ENCODE measurements at places on chromosomes 6 and 20.

DNA sequence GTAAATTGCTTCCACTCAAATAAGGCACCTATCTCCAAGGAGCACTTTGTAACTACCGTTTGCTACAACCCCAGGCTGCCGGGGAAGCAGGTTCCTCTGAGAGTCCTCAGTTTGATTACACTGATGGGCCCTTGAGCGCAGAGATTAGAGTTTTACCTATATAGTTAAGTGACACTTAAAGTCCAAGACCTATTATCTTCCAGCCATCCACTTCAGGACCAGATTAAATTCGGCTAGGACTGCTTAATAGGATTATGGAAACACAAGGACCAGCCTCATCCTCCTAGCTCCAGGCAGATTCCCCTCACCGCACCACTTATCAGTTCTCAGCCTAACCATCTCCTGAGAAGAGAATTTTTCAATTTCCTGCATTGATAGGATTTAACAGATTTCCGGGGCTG lies 64.7 kb upstream of the TIAM2 start:
- DNase-seq = no peak

GRCh38 chr20:49867453-49868215 lies 47.7 kb downstream of the SPATA2 start:
- DNase-seq = no peak

DNA sequence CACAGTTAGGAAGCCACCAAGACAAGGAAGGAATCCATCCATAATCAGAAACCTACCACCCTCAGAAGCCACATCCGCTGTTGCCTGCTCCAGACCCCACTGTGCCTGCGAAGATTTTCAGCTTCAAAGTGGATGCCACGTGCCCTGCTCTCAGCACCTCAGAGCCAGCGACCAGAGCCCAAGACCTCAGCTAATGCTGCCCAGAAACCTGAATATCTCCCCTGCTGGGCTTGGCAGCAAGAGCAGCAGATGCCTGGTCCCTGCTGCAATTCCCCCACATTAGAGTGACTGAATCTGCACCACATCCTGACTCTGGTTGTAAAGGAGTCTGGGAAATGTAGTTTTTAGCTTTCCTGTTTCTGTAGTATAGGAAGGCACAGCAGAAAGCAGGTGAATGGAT lies 10.7 kb upstream of the ULBP3 start:
- no peak for DNase-seq

GRCh38 chr6:36075656-36076055 lies 48.0 kb downstream of the MAPK14 start:
- DNase-seq = no peak

DNA sequence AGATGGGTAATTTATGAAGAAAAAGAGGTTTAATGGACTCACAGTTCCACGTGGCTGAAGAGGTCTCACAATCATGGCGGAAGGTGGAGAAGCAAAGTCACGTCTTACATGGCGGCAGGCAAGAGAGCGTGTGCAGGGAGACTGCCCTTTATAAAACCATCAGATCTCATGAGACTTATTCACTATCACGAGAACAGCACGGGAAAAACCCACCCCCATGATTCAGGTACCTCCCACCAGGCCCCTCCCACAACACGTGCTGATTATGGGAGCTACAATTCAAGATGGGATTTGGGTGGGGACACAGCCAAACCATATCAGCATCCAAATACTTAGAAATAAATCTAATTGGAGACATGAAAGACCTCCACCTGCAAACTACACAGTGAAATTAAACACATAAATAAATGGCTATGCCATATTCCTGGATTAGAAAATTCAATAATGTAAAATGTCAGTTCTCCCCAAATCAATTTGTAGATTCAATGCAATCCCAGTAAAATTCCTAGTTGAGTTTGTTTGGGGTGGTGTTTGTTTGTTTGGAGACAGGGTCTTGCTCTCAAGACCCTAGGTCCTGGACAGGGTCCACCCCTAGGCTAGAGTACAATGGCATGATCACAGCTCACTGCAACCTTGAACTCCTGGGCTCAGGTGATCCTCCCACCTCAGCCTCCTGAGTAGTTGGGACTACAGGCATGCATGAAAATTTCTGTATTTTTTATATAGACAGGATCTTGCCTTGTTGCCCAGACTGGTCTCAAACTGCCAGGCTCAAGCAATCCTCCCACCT lies 101.6 kb downstream of the TAF4 start:
- DNase-seq = no peak

DNA sequence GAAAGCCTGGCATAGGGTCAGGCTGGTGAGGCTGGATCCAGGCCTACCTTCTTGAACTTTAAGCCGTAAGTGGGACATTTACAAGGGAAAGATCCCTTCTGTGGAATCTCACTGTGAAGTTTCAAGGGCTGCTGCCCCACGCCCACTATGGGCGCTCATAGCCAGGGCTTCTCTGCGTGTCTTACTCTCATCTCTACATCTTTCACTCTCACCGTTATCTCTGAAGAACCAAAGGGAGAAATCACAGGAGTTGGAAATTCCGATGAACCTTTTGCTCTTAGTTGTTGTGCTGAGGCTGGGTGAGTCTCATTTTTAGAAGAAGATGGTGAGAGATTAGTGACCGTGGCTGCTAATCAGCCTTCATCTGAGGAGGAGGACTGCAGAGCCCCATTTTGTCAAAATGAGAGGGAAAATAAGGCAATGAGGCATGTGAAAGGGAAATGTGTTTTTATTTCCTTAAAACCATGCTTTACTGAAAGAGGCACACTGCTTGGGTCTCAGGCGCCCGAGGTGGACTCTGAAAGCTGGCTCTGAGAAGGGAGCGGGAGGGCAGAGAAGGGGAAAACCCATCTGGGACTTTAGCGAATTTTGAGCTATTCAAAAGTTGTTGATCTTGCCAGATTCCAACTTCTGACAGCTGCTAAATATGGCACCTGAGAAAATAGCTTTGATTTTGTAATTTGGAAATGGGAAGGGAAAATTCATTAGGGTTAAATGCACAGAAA lies 301.5 kb downstream of the CLIC5 start:
- DNase-seq = no peak

- DNase-seq = no peak
Measured at GRCh38 chr6:88669475-88669874, 293.9 kb downstream of the RNGTT start.

- DNase-seq = no peak
Measured at GRCh38 chr6:39189131-39189530, 40.1 kb downstream of the KCNK5 start.

DNA sequence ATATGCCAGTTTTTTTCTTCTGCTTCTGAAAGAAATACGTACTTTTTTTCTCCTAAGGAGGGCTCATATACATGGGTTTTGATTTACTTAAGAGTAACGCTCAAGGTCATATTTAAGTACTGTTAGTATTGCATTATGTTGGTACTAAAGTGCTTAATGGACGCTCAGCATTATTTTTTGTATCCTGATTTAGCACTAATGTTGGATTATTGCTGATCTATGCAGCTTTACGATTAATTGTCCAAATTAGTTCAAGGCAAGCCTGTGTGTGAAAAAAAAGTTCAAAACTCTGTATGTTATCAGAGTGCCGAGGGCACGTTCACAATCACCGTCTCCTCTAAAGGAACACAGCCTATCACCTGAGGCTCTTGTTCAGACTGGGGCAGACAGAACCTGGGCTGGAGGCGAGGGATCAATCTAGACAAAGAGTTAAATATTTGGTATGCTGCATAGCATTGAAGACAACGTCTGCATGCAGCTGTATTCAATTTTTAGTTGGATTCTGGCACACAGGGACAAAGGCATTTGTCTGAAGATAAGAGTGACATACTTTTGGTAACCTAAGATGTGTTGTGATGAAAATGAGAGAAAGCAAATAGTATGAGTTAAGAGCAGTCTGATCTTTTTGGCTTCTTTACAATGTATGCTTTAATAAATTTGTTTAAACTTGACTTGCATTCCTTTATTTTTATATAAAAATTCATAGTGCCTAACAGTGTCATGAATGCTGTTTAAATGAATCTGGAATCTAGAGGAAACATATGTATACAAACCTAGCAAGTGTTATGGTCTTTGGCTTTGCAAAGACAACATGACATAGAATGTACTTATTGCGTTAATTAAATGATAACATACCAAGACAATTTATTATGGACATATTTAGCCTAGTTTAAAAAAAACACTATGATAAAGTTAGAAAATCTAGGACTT lies 341.2 kb downstream of the SAMD5 start:
- no peak for DNase-seq

GRCh38 chr20:44447827-44448419 lies 27.8 kb upstream of the TTPAL start:
- DNase-seq = no peak

GRCh38 chr6:89413006-89413400 lies 930 bp upstream of the RRAGD start:
- no peak for DNase-seq

DNA sequence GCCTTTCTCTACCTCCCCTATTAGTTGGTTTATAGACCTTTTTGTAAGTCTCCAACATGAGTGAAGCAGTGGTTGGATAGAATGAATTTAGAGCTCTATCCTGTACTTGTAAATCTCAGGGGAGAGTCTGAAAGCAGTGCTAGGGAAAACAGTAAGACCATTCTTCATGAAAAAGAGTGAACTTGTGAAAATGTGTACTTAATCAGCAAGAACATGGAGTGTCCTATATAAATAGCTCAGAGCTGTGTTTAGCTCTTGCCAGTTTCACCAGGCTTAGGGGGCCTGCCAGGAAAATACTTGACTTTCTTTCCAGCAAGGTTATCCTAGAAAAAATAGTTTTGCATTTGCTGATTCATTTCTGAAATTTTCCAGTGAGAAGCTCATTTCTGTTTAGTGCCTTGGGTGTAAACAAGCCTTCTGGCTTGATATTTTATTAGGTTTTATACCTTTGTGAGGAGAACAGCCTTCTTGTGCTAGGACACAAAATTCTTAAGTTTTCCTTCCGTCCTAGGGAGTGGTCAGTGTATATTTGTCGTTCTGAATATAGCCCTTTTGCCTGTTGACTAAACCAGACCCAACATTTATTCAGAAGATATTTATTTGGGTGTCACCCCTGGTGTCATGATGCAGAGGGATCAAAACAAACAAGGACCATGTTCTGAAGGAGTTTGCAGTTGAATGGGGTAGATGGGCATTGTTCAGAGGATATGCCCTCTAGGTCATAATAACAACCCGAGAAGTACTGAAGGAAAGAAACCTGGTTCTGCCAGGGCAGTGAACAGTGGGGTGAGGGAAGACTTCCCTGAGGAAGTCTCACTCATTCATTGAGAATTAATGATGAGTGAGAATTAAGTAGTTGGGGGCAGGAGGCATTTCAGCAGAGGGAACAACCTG lies 7.6 kb downstream of the ARFGEF2 start:
- DNase-seq = no peak

DNA sequence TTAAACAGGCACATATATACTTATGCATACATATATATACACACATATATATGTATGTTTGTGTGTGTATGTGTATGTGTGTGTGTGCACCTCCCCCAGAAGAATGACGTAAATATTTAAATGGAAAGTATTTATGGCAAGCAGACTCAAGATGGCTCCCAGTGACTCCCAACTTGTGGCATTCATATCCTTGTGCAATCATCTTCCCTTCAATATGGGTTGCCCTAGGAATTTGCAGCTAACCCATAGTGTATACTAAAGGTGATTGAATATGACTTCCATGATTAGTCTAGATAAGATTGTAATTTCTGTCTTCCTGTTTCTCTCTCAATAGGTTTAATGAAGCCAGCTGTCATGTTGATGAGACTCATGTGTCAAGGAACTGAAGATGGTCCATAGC lies 127.6 kb downstream of the TRDN start:
- no peak for DNase-seq

DNA sequence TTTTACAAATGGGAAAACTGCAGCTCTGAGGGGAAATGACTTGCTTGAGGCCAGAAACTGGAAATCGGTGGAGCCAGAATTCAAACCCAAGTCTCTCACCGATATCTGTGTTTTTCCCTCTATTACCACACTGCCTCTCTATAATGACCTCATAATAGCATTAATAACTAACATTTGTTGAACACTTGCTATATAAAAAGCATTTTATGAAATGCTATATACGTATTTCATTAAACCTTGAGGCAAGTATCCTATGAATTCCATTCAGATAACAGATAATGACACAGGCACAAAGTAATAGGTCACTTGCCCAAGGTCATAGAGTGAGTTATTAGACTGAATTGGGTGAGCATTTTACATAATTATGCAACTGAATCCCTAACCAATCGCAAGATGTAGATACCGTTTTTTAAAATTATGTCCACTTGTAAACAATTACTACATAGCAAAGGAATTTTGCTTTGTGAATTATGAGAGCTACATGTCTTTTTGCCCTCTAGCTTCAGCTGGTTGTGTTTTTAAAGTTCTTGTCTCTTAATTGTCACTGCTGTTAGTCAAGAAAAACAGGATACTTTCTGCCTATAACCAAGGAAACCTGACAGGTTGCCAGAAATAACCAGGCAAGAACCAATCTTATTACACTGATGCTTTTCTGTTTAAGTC lies 4.7 kb downstream of the DSN1 start:
- no peak for DNase-seq

- DNase-seq = no peak
Measured at GRCh38 chr6:51842804-51843378, 244.5 kb downstream of the PKHD1 start.

DNA sequence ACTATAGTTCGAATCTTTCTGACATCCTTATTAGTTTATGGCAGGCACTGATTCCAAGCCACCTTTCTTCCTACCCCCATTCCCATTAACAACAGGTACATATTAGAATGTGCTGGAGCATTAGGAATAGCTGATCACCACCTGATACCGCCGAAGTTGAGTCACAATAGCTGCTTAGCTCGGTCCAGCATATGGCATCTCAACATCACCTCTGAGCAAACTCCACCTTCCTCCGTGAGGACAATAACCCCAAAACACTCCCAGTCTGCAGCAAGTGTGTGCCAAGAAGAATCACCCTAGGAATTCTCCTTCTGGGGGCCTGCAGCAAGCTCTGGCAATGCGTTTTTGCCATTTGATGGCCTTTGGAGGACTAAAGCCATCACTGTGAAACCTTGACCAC lies 8.7 kb downstream of the PMEPA1 start:
- DNase-seq = no peak

DNA sequence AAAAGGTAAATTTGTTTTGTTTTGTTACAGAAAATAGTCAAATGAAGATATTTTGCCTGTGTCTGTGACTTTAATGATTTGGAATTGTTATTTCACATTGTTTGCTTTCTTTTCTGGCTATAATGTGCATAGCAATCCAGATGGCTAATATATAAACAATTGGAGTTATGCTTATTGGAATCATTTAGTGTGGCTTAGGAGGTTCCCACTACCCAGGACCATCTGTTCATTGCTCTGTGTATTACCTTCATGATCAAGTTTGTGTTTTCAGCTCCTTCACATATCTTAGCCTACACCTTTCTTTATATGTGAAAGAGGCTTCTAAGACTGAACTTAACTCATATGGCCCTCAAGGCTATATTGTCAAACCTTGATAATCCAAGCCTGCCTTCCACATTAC lies 232.9 kb downstream of the BCKDHB start:
- no peak for DNase-seq

DNA sequence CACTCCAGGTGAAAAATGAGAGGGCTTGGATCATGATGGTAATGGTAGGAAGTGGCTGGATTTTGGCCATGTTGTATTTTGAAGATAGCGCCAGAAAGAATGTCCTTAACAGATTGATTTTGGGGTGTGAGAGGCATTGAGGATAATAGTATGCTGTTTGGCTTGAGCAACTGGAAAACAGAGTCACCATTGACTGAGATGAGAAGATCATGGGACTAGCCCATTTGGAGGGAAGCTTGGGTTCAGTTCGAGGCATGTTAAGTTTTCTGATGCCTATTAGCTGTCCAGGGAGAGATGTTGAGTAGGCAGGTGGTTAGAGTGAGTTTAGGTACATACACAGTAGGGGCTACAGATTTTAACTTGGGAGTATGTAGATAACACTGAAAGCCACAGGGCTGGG lies 23.3 kb downstream of the PLCG1 start:
- no peak for DNase-seq
